ENCODE measurements at places on chromosomes 4 and X.

- DNase-seq = no peak
These were observed 100.2 kb downstream of the MAGEB17 start for GRCh38 chrX:16267431-16267830.

DNA sequence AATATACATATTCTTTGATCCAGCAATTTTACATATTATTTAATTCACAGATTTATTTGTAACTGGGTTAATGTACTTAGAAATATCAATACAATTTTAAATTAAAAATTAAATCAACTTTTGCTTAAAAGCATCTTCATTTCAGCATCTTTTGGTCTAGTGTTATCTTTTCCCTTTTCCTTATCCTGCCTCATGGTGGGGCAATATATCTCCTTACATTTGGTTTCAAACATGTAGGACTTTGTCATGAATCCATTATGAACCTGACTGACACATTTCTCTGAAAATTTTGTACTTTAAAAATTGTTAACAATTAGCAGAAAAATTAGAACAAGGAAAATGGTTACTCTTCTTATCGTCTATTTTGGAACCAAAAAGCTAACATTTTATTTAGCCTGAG lies 42.8 kb upstream of the ANK2 start:
- DNase-seq = no peak

DNA sequence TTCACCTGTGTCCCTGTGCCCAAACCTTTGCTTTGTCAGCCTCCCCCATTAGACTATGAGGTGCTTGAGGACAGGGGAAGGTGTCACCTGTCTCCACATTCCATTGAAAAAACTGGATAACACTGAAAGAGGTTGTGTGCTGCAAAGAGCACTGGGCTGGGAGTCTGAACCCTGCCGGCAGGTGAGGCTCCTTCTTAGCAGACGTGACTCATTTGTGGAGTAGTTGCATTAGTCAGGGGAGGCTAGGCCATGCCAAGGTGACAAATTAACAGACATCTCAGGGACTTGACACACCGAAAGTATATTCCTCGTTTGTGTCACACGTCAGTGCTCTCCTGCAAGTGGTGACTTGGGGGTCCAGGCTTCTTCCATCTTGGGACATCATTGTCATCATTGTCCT lies 95.9 kb upstream of the STX18 start:
- no peak for DNase-seq

DNA sequence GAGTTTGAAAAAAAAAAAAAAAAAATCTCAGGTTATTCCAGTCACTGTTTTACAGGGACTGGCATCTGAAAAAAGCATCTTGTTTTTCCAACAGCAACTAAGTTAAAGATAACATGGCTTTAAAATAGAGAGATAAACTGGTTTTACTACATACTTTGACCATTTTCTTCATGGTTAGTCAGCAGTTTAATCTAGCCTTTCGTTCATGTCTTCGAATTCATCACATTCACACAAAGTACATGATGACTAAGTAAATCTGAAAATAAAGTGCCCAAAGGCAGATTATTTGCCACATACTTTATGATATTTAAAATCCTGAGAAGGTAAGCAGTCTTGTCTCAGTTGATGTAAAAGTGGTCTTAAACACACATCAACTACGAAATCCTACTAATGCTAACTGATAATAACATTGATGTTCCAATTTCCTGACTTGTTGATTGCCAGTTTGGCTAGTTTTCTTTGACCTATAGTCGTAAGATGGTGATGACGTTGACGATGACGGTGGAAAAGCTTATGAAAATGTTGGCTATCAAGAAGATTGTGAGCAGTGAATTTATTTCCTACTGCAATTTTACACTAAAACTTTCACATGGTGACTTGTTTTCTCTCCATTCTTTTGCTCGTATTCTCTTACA lies 540.5 kb upstream of the BOD1L1 start:
- no peak for DNase-seq

GRCh38 chr4:127965803-127966175 lies 583 bp downstream of the ABHD18 start:
- DNase-seq = peak; percentile 82

GRCh38 chr4:81565142-81565870 lies 93.6 kb upstream of the RASGEF1B start:
- no peak for DNase-seq

DNA sequence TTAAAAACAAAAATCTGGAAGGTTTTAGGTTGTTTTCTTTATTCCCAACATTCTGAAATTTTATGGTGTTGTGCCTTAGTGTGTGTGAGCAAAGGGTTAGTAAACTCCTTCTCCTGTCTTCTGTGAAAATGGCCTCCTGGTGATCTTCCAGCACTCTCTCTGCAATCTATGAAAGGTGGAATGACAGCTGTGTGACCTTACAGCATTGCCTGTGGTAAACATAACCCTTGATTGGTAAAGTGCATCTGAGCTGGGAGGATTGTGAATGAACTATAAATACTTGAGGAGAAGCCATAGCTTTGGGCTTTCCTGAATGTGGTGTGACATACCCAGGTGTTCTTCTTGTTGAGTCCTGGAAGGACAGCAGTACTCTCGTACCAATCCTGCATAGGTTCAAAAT lies 10.0 kb downstream of the ART3 start:
- no peak for DNase-seq

DNA sequence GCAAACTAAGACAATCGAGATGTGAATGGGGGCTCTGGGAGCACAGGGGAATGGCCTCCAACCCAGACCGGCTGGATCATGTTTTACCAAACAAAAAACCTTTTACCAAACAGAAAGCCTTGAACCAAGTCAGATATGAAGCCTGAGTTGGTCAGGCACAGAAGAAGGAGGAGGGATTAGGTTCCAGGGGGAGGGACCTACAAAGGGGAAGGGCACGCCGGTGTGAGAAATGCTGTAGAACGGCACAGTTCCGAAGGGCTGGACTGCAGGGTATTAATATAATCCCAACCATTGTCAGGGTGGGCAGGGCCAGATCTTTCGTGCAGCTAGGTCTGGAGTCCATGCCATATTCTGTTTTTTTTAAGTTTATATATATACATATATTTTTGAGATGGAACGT lies 52.9 kb upstream of the NYX start:
- no peak for DNase-seq

- DNase-seq = peak; percentile 30
These were observed 24.6 kb upstream of the GPR50 start for GRCh38 chrX:151151665-151152267.

DNA sequence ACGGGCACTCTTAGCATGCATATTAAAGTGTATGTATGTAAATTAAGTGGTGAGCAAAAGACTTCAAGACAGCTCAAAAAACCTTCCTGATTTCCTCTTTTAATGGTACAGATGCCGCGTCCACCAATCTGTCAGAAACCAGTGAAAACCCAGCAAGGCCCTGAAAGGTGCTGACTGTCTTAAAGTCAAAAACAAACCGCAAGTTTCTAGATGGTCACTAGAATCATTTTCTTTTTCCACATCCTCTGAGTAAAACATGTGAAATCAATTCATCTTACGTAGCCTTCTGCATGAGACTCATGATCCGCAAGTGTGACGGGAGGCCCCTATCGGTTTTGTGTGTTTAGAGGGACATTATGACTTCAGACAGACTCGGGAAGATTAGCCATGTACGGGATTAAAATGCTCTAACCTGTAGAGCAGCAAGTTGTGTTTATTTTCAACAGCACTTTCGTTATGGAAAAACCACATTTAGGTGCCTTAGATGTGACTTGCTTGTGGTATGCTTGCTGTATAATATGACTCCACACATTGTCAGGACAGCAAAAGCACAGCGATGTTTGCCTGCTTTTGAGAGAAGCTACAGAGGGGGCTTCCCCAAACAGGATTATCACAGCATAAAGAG lies 88.2 kb upstream of the STS start:
- no peak for DNase-seq

DNA sequence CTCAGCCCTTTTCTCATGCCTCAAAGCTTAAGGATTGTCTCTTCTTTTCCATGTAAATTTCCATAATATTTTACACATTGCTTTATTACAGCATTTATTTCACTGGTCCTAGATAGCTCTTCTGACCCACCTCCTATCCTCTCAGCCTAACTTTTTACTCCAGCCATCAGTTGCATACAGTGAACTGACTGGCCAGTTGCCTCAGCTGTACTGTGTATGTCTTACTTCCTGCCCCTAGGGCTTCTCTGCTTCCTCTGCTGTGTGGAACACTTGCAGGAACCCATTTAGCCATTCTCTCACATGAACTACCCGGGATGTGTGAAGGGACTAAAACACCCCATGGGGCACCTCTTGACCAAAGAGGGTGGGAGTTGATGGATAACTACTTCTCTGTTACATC lies 18.0 kb downstream of the C4orf33 start:
- no peak for DNase-seq

DNA sequence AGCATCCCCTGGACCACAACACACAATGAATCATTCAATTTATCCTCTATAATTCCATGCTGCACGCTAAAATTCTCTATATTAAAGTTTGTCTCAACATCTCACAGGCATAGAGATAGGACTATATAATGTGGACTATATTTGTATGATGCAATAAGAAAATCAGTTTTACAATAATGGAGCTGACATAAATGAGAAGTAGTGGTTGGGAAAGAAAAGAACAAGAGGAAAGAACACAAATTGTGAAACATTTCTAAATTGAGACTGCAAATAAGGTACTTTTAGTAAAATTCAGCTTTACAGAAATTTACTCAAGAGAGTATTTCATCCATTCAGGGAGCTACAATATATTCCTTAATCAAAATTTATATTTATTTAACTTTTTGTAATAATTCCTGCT lies 120.4 kb downstream of the ARAP2 start:
- DNase-seq = no peak

DNA sequence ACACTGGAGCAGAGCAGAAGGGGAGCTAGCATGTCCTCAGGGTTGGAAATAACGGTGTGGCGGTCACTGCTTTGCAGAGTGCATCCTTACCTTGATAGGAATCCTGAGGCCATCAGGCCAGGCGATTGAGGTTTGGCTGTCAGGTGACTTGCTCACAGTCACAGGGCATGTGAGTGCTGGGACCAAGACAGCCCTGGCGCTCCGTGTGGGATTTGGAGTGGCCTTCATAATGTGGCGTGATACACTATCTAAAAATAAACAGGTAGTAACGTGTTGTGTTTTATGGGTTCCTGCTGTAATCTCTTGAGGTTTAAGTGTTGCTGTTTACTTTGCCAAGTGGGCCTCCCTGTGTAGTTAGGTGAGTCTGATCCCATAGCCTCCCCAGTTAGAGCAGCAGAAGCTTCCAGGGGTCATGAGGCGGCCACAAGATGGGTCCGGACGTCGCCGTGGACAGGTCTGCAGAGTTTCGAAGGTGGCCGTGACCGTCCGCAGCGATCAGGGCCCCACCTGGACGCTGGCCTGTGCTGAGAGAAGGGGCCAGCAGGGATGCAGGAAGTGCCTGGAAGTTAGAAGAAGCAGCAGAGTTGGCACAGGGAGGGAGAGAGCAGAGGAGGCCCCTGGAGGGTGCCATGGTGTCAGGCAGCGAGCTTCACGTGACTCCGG lies 27.7 kb downstream of the RGS12 start:
- no peak for DNase-seq

- DNase-seq = no peak
These were observed 5.5 kb downstream of the TEX13D start for GRCh38 chrX:124337916-124338315.

GRCh38 chr4:3517731-3518510 lies 14.3 kb downstream of the LRPAP1 start:
- DNase-seq = no peak

- no peak for DNase-seq
These were observed 34.8 kb downstream of the ZIC3 start for GRCh38 chrX:137600769-137601168.

DNA sequence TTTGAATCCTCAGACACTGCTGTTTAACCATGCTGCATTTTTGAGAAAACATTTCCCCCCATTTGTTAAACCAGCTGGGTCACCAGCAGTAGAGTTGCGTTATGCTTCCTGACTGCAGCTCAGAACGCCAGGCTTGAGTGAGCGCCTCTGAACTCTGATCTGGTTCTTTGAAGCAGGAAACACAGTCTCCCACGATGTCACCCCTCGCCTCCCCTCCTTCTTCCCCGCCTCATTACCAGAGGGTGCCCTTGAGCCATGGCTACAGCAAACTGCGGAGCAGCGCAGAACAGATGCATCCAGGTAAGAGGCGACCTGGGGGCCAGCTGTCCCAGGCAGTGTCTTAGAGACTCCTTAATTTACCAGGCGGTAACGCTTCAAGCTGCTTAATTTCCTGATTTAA lies 78.4 kb downstream of the REPS2 start:
- DNase-seq = peak; percentile 32

DNA sequence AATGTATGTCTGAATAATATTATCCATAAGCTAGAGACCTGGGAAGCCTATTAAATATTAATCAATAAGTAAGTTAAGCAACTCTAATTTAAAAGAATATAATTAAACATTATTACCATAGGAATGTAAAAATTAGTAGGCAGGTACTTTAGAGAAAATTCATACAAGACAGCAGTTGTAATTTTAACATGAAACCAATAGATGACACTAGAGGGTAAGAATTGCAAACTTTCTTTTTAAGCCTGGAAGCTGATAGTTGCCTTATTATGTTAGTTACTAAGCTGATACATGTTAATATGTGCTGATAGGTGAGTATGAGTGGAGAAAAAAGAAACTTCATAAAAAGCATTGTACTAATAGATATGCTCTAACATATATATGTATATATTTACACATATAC lies 1157.4 kb downstream of the FAM133A start:
- DNase-seq = no peak

DNA sequence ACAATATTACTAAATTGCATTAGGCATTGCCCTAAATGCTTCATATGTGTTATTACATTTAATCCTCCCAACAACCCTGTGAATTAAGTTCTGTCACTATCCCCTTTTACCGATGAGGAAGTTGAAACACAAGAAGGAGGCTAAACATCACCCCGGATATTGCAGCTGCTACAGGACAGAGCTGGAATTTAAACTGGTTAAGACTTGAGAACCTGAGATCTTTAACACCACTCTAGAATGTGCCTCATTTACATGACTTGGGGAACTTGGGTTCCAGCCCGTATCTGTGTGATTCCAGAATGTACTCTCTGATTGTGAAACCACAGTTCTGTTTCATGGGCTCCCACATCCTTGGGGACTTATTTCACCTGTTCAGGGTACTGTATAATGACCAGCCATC lies 165.1 kb upstream of the PPARGC1A start:
- no peak for DNase-seq

- no peak for DNase-seq
These were observed 244.9 kb downstream of the RAPGEF2 start for GRCh38 chr4:159347813-159348212.

- no peak for DNase-seq
These were observed 346.8 kb downstream of the FSTL5 start for GRCh38 chr4:161816958-161817357.

DNA sequence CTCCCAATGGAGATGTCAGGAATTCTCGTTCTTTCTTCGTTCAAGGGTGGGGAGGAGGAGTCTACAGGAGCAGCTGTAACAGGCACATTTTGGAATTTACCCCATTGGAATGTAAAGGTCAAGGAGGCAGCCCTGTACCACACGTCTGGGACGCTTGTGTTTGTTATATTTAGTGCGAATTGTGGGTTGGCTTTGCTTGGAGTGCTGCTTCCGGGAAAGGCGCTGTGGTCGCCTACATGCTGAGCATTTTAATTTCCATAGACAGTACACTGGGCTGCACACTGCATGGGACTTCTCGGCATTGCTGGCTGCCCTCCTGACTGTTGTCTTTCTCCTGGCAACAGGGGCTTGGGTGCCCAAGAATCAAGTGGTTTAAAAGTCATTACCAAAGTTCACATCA lies 12.8 kb downstream of the GYG2 start:
- no peak for DNase-seq

Data from thymus (tissue), 14 donors.